Thymus (tissue), 14 donors: ENCODE measurements at places on chromosomes 6 and 20. TPM values are rescaled to one million over a fixed set of nuclear protein-coding genes. Genes with fewer than 3 reads are reported as not detected.

DNA sequence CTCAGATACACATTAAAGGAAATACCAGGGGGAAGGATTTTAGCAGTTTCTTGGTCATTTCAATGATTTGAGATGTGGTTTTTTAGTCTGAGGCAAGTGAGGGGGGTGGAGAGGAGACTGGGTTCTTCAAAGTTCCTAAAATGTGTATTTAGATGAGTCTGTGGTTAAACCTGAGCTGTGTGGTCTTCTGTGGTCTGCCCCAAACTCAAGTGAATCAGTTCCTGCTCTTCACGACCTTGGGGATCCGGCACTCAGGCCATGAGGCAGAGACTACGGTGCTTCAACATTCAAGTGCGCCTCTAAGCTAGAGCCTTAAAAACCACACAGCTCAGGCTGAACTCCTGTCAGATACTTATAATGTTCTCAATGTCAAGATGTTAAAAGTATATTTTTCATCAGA lies 406.7 kb downstream of the LMBRD1 start:
- DNase-seq = no peak

GRCh38 chr20:47680804-47681529 lies 104.3 kb downstream of the SULF2 start:
- DNase-seq = no peak

DNA sequence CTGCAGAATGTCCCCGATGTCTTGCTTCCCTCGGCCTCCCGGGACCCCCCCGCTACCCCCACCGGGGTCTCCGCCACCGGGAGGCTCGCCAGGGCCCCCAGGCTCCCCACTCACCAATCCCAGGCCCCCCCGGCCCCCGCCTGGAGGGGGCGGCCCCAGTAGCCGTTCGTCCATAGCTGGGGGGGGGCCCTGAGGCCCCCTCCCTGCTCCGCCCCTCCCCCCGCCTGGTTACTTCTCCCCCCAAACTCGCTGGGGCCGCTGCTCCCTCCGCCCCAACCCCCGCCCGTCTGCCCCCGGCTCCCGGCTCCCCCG lies 304 bp downstream of the PBX2 start:
- no peak for DNase-seq

DNA sequence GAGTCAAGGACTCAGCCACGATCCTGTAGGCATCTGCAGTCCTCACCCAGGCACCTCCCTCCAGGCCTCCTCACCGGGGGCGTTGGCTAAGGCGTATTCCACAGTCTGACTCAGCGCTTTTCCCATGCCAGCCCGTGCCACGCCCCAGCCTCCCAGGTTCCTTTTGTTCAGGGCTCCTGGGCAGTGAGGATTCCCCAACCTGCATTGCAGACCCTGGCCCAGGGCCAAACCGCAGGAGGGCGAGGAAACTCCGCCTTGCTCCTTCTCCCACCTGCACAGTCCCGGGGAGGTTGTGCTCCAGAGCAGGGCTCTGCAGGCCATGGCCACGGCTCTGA lies 202.8 kb upstream of the CST7 start:
- no peak for DNase-seq

- DNase-seq = no peak
These were observed 51.9 kb downstream of the VGLL2 start for GRCh38 chr6:117317261-117317660.

The HLA-DOB gene
- 40.1 TPM for polyA plus RNA-seq

The FHL5 gene
- 15.8 TPM for polyA plus RNA-seq
